ENCODE measurements at places on chromosomes 16 and 17.

- DNase-seq: no peak
Observed at GRCh38 chr17:8447799-8448198, 12.1 kb downstream of the NDEL1 start.

GRCh38 chr16:22924492-22924891 is 110.5 kb downstream of the HS3ST2 start:
- DNase-seq: no peak

DNA sequence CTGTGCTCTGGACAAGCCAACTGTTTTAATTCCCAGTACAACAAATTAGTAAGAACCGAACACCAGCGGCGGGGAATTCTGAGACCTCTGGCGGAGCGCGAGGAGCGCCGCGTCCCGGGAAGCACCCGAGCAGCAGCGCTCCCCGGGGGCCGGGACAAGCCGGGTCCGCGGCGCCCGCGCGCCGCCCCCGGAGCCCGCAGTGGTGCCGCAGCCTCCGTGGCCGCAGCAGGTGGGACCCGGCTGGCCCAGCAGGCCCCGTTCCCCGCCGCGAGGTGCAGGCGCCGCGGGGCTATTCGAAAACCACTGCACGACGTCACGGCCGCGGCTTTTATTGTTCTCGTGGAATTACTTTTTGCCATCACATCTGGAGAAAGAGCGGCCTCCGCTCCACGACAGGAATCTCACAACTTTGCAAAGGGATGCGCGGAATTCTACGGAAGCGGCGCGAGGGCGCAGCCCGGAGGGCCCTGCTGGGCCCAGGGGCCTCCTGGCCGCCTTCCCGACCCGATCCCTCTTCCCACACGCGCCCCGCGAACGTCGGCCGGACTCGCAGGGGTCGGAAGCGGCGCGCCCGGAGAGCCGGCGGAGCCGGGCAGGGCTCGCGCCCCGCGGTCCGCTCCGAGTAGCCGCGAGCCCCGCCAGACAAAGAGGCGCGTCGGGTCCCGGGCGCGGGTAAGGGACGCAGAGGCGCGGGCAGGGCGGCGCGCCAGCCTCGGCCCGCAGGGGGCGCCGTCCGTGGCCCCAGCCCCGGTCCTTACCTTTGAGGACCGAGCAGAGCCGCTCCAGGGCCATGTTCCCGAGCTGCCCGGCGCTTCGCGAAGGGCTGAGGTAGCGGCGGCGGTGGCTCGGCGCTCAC is 696 bp downstream of the NETO2 start:
- DNase-seq: no peak

DNA sequence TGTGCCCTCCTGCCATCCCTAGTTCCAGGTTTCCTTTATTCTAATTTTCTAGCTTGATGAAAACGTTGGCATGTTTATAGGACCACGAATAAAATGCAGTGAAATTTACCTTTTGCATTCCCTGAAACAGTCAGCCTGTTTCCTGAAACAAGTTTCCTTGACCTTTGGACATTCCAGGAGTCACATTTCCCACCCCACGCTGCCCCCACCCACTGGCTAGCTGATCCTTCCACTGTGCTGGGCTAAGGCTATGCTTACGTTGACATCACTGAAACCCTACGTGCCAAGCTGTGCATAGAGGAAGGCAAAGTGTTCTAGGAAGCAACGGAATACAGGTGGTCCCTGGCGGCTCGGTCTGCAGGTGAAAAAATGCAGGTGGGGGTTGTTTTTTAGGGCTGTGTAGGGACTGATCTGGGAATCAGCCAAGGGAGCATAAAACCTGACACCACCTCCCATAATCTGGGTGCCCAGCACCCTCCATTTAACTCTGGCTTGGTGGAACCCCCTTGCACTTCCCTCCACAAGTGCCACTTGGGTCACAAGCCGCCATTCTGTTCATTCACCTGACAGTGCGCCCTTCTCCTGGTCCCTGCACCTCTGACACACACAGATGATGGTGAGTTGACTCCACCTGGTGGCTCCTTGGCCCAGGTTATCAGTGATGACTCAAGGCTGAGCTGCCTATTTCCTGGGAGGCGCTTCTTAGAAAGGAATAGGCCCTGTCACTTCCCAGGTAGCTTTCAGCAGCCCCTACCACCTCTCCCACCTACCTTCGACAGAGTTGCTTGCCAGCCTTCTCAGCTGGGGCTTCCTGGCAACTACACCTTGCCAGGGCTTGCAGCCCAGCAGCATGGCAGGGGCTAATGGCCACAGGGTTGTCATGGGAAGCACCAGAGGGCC is 83.7 kb downstream of the N4BP1 start:
- no peak for DNase-seq

DNA sequence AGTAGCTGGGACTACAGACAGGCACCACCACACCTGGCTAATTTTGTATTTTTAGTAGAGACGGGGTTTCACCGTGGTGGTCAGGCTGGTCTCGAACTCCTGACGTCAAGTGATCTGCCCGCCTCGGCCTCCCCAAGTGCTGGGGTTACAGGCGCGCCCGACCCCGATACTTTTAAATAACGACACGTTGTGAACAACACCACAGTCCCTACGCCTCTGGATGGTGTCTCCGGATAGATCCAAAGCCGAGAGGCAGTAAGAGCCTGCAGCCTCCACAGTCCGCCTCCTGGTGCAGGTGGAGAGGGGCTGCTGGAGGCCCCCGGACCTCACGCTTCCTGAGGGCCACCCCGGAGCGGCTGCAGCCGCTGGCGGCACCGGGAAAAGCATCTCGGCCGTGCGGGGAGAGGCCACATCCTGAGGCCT is 741 bp upstream of the TLCD3A start:
- no peak for DNase-seq

GRCh38 chr17:78019367-78019975 is 61.0 kb downstream of the TNRC6C start:
- no peak for DNase-seq

DNA sequence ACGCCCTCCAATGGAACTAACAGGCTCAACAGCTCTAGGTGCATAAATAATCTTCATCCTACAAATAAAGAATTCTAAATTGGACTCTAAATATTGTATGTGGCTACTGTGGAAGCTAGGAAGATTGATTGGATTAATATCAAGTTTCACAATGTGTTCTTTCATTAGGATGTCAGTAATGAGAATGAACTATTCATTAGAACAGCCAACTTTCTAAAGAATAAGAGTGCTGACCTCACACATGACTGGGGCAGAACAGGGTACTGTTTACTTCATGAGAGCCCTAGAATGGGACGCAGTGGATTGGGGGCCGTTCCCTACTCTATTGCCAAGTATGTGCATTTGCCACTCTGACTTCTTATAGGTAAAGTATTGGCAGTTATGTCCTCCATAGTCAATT is 528.2 kb upstream of the RBFOX1 start:
- peak; percentile 3 for DNase-seq

- DNase-seq: no peak
Observed at GRCh38 chr16:56691885-56692284, 9.6 kb downstream of the MT1X start.

DNA sequence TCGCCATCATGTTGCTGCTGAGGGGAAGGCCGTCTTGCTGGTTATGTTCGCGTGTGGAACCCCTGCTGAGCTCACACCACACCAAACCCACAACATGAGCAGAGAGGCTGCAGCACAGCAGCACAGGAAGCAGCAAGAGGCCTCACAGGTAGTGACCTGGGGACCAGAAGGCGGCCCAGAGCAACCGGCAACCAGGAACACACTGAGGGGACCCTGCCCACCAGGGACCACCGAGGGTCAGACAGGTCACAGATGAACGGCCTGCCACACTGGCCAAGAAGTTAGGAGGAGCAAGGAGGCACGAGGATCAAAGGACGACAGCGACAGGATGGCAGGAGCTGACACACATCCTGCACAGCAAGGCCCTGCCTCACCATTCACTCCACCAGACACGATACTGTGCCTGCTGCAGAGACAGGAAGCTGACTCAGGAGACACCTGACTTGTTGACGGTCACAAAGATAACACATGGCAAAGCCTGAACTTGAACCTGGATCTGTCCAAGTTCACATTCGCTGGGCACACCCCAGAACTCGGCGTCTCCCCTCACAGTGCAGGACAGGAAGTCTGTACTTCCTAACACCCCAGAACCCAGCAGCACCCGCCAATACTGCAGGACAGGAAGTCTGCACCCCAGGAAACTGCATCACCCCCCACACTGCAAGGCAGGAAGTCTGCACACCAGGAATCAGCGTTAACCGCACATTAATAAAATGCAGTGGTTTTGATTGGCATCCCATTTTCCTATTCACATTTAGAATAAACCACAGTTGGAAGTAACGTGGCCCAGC is 98.5 kb downstream of the ZNF778 start:
- no peak for DNase-seq
